IPS-NIHi11 (cell line): ENCODE measurements at places on chromosomes 5 and 9.
A peak's percentile ranks its signal among the peaks of the same experiment; 100 is the strongest.

- no peak for DNase-seq
Observed at GRCh38 chr5:29379619-29380018, 1813.9 kb upstream of the CDH6 start.

GRCh38 chr9:6171667-6172066, 43.9 kb upstream of the IL33 start:
- DNase-seq = no peak

DNA sequence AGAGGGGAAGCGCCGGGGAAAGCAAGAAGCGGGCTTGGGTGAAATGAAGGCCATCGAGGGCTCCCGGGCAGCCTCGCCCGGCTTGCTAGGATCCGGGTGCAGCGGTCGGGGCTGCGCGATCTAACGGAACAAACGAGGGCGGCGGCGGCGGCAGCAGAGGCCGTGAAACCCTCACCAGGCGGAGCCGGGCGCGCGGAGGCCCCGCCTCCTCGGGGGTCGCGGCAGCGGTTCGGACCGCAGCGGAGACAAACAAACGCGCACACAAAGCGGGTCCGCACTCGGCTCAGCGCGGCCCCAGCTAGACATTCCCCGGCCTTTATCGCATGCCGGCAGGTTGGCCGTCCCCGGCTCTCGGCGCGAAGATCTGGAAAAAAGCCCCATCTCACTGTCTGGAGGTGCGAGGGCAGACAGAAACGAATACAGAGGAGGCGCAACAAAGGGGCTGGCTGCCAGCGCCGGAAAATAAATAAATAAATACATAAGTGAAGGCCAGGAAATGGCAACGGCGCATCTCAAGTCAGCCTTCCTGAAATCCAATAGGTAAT, 10.5 kb upstream of the TRIM36 start:
- DNase-seq = peak; percentile 83

GRCh38 chr5:6455571-6456200, 7.0 kb downstream of the UBE2QL1 start:
- no peak for DNase-seq

- no peak for DNase-seq
Observed at GRCh38 chr5:34691326-34691725, 35.2 kb downstream of the RAI14 start.

- no peak for DNase-seq
Observed at GRCh38 chr5:141298376-141298775, 5.5 kb downstream of the SLC25A2 start.

DNA sequence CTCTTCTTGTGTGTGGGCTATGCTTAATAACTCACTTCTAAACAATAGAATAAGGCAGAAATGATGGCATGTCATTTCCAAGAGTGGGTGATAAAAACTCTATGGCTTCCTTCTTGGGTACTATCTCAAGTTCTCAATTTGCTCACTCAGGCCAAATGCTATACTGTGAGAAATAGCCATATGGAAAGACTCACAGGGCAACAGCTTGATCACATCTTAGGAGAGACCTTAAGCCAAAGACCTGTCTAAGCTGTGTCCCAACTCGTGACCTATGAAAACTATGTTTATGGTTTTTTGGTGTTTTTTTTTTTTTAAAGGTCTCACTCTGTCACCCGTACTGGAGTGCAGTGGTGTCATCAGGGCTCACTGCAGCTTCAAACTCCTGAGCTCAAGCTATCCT, 2.1 kb upstream of the UIMC1 start:
- DNase-seq = no peak
